ENCODE measurements at places on chromosomes 3 and 15.

DNA sequence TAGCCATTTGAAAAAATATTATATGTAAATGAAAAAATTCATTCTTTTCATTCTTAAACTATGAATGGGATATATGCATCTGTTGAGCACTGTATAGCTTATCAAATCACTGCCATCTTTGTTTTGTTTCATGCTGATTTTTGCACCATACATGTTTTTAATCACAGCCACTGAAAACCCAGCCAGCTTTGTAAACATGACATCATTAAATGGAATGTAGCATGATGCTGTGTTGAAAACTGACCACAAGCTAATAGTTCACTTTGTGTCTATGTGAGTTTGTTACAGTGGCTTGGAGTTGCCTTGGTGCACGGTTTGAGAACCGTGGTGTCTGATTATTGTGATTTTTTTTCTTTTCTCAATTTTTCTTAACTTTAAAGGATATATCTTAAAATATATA lies 75.7 kb downstream of the GMPS start:
- DNase-seq, result no peak

DNA sequence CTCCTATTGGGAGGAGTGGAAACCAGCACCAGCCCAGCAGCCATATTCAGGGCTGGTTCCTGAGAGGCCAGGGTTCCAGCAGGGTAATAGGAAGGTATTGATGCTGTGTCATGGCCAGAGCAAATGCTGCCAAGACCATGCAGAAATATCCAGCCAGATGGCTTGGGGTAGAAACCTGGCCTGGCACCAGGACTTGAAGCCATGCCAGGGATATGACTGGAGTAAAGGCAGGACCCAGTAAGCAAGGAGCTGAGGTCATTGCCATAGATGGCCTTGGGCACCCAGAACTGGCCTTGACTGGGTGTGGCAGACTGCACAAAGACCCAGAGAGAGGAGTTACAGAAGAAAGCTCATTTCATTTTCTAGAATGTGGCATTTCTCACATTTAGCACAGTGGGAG lies 257.6 kb upstream of the GOLGA6L4 start:
- no peak for DNase-seq

- DNase-seq, result no peak
These were observed 509.2 kb upstream of the GRM7 start for GRCh38 chr3:6351752-6352151.

GRCh38 chr15:94709319-94709718 lies 478.0 kb downstream of the MCTP2 start:
- DNase-seq, result no peak

DNA sequence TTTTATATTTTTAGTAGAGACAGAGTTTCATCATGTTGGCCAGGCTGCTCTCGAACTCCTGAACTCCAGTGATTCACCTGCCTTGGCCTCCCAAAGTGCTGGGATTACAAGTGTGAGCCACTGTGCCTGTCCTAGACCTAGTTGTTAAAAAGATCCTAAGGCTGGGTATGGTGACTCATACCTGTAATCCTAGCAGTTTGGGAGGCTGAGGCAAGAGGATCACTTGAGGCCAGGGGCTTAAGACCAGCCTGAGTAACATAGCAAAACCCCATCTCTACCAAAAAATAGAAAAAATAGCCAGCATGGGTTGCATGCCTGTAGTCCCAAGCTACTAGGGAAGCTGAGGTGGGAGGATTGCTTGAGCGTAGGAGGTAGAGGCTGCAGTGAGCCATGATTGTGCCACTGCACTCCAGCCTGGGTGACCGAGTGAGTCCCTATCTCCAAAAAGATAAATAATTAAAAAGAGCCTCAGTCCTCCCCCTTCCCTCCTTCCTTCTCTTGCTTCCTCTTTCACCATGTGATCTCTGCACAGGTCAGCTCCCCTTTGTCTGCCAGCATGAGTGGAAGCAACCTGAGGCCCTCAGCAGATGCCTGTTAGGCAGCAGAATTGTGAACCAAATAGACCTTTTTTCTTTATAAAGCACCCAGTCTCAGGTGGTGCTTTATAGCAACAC lies 9.8 kb upstream of the FNDC3B start:
- no peak for DNase-seq

DNA sequence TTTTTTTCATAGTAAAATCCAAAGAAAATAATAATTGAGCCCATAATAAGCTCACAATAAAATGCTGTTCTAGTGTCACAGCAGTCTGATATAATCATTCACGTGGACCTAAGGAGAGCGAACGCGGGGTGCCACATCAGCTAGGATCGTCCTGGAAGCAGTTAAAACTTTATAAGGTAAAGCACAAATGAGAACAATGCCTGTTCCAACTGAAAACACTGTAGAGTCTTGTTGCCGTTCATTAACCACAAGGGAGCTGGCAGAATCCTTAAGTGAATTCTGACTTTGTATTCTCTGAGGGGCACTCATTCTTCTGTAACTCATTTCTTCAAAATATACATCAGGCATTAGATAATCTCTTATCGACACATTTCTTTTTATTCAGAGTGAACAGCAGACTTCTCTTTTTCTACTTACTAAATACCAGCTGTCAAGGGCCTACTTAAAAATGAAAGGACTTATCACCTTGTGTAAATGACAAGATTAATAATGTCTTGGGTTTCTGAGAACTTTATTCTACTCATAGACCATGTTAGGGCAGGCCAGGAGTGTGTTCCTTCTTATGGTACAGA lies 524.6 kb downstream of the MECOM start:
- no peak for DNase-seq

GRCh38 chr3:134938029-134938525 lies 143.0 kb downstream of the EPHB1 start:
- no peak for DNase-seq

DNA sequence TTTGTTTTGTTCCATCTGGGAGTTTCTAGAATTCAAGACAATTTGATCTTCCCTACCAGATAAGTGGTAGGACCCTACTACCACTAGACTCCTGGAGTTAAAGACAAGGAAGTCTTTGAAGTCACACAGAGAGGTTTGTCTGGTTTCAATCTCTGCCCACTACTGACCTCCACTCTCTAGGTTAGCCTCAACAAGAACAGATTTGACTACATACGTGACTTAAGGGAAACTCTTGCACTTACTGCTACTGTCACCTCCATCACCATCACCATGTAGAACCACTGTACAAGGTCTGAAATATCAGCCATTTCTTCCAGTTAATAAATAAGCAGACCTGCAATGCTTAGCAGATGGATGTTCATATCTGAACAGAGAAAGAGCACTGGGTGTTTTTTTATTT lies 148.3 kb upstream of the ARHGEF26 start:
- DNase-seq, result no peak

GRCh38 chr3:107634099-107634489 lies 111.3 kb downstream of the BBX start:
- DNase-seq, result no peak

DNA sequence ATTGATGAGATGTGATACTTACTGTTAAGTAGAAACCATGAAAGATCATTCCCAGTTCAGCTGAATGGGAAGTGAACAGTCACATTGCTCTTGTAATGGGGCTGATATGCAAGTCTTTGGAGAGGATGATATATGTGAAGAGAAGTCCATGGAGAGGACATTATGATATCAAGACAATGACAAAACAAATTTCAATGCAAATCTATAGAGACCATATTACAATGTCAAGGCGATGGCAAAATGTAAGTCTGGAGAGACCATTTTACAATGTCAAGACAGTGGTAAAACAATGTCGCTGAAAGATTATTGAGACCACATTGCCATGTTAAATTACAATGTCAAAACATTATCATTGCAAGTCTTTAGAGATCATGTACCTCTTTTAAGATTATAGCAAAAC lies 277.1 kb upstream of the MEIS2 start:
- DNase-seq, result no peak

GRCh38 chr3:110193074-110193473 lies 855.7 kb upstream of the DPPA4 start:
- no peak for DNase-seq

DNA sequence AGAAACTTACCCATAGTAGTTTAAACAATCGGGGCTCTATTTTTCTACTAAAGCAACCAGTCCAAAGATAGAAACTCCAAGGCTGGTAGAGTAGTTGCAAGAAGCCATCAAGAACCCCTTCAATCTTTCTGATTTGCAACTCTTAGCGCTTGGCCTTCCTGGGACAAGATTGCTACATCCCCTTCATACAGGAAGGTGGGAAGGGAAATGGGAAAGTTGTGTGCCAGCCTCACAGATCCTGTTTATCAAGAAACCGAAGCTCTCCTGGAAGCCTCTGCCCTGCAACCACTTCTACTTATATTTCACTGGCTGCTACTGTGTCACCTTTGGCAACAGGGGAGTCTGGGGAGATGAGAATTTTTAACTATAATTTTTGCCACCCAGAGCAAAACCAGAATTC lies 46.2 kb downstream of the OSBPL10 start:
- DNase-seq, result no peak

DNA sequence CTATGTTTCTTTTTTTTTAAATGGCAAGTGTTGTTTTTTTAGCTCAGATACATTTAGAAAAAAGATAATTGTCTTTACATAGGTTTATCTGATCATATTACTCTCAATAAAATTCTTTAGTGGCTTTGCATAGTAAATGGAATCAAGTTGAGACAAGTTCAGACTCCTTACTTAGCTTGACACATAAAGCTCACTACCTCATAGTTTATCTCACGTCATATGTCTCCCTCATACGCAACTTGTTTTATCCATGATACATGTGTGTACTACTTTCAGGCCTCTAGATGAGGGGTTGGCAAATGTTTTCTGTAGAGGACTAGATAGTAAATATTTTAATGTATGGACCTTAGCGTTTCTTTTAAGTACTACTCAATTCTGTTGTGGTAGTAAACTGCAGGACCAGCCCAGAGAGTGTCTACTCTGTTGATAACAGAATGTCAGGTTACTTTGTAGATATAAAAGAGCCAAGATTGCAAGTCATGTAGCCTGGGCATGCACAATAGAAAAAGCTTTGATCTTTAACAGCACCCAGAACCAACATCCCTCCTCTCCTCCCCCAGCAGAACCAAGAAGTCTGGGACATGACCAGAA lies 28.2 kb upstream of the MGA start:
- DNase-seq, result no peak

Data from 8988T (cell line).